ENCODE measurements at places on chromosomes 4 and X.

DNA sequence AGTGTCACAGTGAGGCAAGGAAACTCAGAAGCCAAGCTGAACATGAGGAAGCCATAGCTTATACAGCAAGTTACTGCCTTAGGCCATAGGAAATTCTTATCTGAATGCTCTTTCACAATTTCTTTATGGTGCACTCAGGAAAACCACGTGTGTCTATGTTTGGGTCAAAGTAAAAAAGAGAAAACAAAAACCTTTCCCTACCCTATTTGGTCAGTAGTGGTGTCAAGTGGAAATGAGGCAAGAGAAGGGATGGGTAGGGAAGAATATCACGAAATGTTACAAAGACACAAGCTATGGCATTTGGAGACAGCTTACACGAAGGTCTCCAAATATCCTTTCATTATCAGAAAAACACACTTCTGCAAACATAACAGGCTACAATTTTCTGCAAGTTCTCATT lies 83.4 kb upstream of the INPP4B start:
- DNase-seq = no peak

DNA sequence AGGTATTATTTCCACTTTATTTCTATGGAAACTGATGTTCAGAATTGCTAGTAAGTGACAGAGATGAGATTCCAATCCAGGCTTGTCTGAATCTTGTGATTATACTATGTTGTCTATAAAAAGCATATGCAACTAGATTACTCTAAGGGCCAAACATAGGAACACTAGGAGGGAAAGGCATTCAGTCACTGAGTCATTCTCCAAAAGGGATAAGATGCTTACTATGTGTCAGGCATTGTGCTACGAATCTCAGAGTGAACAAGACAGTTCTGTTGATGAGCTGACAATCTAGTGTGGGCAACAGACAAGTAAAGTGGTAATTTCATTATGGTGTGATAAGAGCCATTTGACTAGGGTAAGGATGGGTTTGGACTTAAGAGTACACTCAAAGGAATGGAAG lies 77.2 kb downstream of the RASL11B start:
- no peak for DNase-seq

DNA sequence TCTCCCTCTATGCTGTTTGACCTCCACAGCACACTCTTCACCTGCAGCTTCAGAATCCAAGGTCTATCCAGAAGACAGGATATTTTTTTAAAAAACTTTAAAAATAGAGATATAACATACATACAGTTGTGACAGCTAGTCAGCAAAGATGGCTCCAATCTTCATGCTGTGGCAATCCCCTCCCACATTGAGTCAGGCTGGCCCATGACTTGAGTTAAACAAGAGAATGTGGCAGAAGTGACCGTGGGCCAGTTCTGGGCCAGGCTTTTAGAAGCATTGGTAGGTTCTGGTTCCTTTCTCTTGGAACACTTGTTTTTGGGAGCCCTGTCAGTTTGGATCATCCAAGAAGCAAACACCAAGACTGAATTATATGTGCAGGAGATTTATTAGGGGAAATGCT lies 36.1 kb upstream of the REPS2 start:
- DNase-seq = no peak

- no peak for DNase-seq
Measured at GRCh38 chr4:184804621-184805020, 21.1 kb downstream of the ACSL1 start.

DNA sequence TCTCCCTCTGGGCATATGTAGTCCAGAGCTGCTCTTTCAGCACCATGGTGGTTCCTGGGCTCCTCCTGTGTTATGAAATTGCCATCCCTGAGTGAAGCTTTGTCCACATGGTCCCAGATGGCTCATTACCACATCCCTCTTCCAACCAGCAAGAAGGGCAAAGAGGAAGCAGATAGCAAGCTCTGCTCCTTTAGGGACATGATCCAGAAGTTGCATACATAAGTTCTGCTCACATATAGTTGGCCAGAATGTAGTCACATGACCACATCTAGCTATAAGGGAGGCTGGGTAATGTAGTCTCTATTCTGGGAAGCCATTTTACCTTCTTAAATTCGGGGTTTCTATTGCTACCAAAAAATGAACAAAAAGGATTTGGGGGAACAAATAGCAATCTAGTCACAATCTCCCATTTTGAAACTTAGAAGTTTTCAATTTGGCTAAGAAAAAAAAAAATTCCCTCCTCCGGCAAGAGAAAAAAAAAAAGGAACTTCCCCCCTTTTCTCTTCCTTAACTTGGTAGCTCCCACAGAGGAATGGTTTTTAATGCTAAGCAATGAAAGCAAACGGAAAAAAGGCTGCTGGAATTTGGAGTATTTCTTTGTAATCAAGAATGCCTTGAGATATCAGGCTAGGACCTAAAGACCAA lies 88.2 kb upstream of the USP9X start:
- DNase-seq = peak; percentile 48

DNA sequence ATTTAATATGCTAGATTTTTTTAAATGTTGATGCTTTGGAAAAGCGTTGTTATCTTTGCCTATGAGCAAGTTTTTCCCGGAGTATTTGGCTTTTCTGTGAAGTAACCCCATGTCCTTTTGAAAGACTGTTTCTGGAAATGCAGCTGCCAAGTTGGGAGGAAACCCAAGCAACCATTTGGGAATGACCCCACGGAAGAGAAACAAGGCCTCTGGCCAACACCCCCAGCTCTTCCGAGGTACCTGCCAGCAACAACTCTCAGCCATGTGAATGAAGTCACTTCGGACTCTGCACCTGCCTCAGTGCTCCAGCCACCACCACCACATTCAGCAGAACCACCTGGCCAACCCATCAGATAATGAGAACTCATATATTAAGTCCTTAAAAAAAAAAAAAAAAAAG lies 36.2 kb upstream of the DHRSX start:
- no peak for DNase-seq

GRCh38 chr4:112956484-112956896 lies 93.0 kb upstream of the ANK2 start:
- DNase-seq = no peak

- peak; percentile 3 for DNase-seq
Measured at GRCh38 chrX:46294234-46294633, 251.0 kb downstream of the ZNF674 start.

DNA sequence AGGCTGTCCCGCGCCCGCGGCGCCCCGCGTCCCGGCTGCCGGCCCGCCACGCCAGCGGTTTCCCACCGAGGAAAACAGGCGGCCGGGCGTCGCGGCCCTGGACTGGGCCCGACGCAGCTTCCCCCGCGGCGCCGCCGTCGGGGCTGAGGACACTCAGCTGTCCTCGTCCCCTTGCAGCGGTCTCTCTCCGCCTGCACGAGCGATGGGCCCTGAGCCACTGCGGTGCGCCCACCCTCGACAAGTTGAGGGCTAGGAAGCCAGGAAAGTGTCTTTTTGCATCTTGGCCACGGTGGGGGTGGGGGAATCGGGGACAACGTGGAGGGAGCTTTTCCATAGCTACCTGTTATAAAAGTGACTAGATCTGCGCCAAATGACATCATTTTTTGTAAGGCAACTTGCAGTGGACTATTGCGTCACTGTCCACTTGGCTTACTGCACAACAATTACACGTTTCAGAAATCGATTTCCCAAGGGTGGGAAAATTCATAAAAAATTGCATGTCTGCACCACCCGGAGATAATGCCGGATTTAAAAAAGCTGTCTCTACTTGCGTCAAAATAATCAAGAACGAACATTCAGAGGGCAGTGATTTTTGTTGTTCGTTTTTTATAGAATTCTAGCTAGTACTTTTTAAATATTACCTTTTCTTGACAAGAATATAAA lies 1.1 kb downstream of the KLHL15 start:
- peak; percentile 16 for DNase-seq

DNA sequence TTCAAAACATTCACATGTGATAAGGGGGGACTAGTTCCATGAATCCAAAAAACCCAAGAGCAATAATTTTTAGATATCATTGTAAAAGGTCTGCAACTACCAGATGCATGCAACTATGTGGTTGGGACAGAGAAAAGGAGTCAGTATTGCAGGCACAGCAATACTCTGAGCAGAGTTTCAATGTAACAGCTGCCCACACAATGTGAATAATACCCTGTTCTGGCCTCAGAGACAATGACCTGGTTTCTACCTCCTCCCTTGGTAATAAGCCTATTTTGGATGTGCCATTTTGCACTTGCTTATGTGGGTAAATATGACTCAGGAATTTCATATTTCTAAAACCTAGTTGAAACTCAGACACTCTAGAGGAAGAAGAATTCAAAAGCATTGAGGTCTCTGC lies 194.8 kb upstream of the RASGEF1B start:
- no peak for DNase-seq

GRCh38 chr4:76306882-76307659 lies 538 bp downstream of the STBD1 start:
- peak; percentile 16 for DNase-seq

DNA sequence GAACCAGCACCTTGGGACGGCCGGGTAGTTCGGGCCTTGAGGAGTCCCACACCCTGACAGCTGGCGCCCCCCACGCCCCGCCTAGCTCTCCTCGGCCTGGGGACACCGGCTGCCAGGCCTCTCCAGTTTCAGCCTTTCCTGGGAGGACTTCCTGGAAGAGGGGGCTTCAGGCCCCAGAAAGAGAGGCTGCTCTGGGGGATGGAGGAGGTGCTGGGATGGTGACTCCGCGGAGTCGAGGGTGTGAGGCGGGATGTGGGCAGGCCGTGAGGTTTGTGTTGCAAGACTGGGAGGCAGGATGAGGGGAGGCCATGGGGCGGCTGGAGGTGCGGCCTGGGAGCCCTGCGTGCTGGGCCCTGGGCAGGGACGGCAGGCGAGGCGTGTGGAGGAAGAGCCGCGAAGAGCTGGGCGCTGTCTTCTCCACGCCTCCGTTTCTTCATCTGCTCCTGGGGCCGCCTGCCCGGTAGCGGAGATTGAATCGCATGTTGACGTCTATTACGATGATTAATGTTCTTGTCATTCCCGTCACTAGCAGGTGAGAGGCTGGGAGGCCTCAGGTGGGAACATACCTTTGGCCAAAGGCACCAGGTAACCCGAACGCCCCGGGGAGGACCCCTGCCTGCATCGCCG lies 918 bp upstream of the FGFRL1 start:
- DNase-seq = peak; percentile 55

DNA sequence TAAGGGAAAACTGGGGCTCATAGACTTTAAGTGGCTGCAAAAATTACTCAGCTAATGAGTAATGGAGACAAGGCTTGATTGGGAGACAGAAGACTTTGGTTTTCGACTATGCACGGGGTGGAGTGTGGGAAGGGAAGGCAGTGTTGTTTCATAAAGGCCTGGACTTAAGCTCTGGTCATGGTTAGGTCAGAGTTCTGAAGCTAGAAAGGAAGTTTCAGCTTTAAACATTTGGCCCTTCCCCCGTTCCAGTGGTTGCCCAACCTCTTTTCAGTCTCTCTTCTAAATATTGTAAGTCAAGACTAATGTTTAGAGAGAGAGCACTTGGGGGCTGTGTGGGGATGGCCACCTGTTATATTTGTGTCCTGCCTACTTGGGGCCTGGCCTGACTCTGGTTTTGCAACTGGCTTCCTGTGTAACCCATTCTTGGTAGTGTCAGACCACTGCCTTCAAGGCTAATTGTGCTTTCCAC lies 21.0 kb downstream of the MSN start:
- DNase-seq = no peak

DNA sequence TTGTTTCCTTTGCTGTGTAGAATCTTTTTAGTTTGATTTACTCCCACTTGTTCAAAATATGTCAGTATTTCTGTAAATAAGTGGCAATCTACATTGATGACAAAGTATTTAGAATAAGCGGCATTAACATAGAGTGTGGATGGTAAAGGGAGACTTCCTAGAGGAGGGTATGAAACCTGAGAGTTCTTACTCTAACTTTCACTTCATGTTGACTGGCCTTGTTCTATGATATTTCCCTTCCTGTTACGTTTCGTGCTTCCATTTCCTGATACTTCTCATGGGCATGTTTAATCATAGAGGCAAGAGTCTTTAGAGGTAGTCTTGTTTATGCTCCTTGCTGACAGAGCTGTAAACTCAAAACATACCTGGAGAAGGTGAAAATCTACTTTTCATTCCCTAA lies 408.9 kb downstream of the GLUD2 start:
- DNase-seq = no peak

DNA sequence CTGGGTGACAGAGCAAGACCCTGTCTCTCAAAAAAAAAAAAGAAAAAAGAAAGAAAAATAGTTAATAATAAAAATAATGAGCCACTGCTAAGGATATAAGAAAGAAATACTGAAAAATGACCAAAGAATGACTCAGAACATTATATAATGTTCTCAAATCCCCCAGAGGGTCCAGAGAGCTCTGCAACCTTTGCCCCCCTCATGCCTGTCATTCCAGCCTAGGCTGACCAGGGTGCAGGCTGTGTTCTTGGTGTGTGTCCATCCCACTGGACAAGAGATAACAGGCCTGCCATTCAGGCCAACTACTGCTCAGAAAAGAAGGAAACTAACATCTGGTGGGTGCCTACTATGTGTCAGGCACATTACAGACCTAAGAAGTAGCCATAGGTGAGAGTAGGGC lies 72.7 kb upstream of the EDNRA start:
- DNase-seq = no peak

DNA sequence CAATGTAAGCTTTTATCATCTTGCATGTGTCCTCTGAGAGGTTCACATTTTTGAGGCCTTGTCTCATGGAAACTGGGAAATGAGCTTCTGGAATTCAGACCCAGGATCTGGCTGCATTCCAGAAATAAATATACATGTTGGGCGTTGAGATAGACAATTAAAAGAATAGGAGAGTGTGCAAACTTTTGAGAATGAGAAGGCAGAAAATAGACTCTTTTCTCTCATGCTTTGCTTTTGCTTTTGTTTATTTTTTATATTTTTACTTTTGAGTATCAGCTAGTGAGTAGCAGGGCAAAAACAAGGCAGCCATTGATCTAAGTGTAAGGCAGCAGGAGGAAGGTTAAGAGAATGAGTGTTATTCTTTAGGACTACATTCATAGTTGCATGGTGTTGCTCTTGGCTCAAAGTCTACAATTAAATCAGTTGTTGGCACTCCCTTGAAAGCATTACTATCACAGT lies 12.4 kb downstream of the SHROOM3 start:
- peak; percentile 35 for DNase-seq

DNA sequence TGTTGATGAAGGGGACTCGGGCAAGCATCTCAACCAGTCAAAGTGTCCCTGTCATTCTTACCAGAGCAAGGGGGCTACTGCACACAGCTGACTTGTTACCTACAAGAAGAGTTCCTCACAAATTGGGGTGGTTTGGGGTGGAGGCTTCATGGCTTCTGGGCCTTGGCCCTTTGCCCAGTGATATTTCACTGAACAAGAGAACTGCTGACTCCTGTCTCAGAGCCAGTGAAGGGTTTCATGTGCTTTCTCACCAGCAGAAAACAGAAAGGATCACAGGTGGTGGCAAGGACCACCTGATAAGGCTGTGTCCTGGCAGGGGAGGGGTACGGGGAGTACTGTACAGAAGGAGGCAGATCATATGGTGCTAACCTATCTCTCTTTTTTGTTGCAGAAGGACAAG lies 53.5 kb downstream of the DLG3 start:
- no peak for DNase-seq

- DNase-seq = no peak
Measured at GRCh38 chr4:168691631-168692369, 194.9 kb downstream of the PALLD start.
